Activated T-cell treated with anti-CD3 and anti-CD28 coated beads, Interleukin-2, amount 50 U/mL, for 4 hours (primary cell): ENCODE measurements at places on chromosomes 1 and 21. TPM values are rescaled to one million over a fixed set of nuclear protein-coding genes. Genes with fewer than 3 reads are reported as not detected.

DNA sequence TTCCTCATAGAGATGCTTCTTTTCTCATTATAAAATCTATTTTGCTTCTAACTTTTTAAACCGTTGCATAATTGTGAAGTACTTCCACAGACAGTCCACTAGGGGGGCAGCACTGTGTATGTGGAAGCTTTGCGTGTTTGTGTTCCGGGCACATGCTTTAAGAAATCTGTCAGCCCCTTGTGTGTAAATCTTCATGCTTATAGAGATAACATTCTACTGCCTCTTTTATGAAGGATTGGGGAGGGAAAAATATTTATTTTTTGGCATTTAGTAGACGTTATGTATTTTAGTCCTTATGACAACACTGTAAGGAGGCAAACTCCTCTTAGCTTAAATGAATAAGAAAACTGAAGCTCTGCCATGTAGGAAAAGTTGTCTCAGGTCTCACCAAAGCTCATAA is 157.3 kb upstream of the PTGFR start:
- DNase-seq = no peak

GRCh38 chr1:150793221-150793620 is 14.8 kb downstream of the CTSK start:
- no peak for DNase-seq

DNA sequence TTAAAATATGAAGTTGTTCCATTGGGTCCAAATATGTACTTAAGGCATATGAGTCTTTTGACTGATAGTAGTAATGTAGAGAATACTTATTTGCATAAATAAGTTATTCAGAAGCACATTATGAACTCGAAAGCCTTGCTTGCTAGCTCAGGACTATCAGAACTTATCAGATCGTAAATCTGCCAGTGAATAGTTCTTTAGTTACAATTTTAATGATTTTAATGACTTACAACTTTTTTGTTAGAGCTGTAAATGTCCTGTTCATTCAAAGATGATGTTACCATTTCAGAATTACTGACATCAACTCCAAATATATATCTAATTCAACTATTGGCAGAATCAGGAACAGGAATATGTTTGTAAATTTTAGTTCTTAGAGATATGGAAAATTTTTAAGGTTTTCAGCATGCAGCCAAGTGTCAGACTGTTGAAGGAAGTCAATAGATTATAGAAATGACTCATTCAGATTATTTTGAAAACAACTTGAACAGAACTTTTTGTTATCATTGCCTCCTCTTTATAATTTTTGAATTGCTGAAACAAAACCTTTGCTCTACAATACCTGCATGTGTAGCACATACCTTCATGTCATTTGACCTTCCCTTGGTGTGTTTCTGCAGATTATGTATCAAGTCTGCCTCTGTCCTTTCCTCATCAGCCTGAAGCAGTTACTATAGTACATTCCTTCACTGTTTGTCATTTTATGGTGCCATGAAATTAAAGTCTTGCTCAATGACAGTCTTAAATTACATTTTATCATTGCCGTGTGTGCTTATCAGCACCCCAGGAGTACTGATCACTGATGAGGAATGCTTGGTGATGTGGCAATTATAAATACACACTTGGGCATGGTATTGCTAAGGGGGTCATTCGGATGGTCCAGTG is 44.9 kb downstream of the LRRC8D start:
- no peak for DNase-seq

DNA sequence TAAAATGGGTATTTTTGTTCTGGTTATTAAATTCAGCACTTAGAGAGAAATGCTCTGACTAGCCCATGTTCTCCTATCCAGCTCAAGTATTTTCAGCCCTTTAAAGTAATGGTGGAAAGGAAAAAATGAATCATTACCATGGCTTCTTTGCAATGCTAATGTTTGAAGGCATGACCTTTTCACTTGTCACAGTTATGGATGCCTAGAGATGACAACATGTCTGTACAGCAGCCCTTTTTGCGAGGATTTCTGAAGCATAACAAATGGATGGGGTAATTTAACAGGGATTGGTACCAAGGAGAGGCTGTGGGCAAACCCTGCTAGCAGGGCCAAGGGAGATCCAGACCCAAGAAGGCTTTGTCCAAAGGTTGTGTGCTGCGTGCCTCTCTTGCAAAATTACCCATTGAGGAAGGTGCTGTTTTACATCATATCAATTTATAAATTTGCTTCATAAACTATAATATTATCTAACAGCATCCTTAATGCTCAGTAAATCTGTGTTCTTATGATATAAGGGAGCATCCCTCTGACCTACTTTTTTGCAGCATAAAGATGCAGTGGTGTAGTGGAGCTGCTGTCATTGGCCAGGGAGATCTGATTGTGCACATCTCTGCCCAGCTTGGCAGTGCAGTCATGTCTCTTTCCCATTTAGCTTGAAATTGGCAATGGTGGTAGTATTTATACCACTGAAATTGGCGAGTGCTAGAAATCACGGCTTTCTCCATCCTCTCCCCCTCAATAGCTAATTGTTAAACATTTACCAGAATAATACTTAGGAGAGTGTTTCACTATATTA is 327.1 kb downstream of the PCP4 start:
- DNase-seq = no peak

PTGFR gene
- total RNA-seq = not detected

- DNase-seq = no peak
Observed at GRCh38 chr1:28983509-28984310, 69.3 kb downstream of the EPB41 start.

DNA sequence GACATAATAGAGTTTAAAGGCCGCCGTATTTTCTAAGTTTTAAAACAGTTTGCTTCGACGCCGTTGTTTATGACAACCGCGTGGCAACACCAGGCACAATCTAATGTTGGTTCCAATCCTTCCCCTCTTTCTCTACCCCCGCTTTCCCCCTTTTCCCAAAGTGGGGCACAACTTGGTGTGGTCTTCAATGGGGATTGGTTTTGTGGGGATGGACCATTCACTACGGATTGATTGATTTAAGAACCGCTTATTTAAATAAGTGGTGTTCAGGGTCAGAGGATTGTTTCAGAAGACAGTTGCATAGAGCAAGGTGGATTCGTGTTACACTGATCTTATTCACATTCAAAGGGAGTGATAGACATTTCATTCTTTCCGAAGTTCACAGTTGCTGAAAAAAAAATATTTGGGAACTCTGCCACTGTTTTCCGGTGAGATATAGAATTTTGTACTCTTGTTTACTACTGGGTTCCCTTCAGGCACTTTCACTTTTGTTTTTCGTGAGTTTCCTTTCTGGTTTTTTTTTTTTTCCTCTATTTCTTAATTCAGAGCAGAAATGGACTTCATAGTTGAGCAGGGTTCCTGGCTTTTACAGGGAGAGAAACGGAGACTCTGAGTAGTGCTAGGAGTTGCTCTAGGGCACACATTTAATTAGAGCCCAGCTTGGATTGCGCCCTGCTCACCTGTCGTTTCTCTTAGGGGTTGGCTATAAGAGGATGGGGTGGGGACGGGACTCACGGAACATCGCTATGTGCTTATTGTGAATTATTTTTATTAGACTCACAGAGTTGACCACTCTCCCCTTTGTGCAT is 79.6 kb upstream of the AK4 start:
- no peak for DNase-seq

DNA sequence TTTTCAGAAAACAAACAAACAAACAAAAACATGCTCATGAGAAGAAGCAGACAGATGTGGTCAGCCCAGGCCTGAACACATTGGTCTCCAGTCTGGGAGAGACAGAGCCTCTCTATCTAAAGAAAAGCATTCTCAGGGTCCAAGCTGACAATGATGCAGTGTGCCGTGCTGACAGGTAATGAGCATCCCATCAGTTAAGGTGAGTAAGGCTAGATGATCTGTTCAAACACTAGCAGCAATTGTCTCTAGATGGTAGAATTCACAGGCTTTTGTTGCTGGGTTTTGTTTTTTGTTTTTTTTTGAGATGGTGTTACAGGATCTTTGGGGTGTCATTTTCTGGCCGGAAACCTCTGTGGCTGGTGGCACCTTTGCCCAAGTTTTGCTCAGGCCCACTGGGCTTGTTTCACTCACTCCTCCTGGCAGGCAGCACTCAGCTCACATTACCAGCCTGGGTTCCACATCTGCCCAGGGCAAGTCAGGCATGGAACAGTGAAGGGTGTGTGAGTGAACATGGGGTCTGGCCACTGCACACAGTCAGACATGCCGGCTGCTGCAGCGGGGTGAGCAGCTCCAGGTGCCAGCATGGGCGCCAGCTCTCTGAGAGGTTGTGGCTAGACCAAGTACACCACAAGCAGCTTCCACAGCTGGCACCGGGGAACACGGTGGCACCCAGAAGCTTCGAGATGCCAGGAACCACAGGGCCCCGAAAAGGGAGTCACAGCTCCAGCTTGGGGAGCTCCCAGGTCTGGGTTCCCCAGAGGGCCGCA is 2.5 kb upstream of the C1QA start:
- DNase-seq = no peak

LCE1D gene
- not detected for total RNA-seq
